Tongue (tissue), 3 donors: ENCODE measurements at places on chromosomes 11 and 22.
A peak's percentile ranks its signal among the peaks of the same experiment; 100 is the strongest.

GRCh38 chr22:36301384-36301828 lies 48.5 kb downstream of the APOL1 start:
- DNase-seq = peak; percentile 87

- peak; percentile 22 for DNase-seq
Measured at GRCh38 chr11:77074205-77074604, 7.4 kb downstream of the CAPN5 start.

DNA sequence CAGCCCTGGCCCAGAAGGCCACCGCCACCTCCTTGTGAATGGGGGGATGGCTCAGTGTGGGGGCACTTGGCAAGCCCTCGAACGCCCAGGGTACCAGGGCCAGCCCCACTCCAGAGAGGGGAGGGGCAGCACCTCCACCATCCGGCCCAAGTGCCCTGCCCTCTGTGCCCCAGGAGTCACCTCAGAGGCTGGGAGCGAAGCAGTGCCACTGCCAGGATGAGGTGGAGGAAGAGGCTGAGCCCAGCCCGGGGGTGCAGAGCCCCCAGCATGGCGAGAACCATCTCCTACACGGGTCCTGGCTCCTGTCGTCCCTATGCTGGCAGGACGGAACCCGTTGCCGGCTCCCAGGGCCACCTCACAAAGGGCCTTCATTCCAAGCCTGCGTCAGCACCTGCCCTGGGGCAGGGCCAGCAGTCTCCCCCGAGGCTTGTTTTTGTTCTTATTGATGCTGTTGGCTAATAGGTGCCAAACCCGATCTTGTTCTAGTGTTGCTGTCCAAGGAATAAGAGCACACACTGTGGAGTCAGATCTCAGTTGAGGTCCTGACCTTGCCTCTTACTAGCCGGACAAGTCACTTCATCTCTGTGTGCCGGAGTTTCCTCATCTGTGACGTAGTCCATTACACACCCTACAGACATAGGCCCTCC lies at the start of gene FREY1:
Gene FREY1 (minus strand): TSS at position 307 of the 647 bp plus-strand sequence. CDS start 26 bp downstream, at position 281.
- no peak for DNase-seq

- DNase-seq = no peak
Measured at GRCh38 chr11:2736577-2737225, 36.9 kb upstream of the KCNQ1OT1 start.

- DNase-seq = no peak
Measured at GRCh38 chr11:43217849-43218248, 93.9 kb upstream of the API5 start.

DNA sequence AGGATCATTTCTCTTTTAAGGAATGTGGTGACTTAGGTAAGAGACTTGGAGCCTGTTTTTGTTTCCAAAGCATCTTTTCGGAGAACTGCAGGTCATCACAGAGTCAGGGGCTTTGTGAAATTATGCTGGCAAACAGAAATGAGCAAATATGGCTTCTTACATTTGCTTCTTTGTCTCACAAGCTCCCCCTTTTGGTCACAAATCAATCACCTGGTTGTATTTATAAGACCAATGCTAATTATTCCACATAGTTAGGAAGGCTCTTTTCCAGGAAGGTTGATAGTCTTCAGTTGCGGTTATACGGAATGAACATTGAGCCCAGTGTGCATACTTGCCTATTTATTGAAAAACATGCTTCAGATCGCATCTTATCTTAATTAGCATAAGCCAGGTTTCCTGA lies 34.6 kb upstream of the CEP126 start:
- no peak for DNase-seq

DNA sequence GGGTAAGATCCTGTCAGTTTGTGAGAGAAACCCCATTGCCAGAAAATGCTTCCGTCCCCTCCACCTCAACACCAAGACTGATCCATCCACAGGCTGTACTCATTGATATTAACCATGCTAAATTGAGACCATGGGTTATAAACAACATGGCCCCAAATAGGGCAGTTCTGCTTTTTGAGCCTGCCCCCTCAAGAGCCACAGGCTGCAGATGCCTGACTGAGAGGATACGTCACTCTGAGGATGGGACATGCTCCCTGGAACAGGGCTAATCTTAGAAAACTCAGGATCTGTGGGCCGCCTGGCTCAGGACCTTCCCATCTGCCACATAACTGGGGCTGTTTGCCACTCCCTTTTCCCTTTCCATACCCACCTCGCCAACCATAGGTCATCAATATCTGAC lies 99.8 kb downstream of the MICAL2 start:
- DNase-seq = no peak

DNA sequence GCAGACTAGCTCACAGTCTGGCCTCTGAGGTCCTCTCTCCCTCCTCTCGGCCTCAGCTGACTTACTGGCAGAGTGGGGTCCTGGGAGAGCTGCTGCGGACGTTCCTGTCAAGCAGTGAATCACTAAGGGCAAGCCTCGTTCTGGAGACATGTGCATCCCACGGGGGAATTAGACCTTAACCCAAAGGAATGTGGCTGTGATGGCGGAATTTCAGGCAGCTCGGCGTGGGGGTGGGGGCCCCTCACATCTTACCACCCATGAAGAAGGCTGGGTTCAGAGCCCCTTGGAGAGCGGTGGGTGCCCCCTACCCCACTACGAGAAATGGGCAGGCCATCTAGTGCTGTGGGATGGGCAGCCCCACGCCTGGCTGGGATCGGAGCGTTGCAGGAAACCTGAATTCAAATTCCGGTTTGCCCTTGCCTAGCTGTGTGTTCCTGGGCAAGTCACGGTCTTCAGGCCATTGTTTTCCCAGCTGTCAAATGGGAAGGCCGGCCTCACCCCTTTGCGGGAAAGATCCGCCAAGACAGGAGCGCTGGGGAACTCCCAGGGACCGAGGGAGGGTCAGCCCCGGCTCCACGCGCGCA lies 554 bp downstream of the LRRC32 start:
- no peak for DNase-seq

GRCh38 chr22:50447576-50448551 lies 27.0 kb downstream of the SBF1 start:
- DNase-seq = no peak
